ENCODE measurements at places on chromosomes 16 and 17.

DNA sequence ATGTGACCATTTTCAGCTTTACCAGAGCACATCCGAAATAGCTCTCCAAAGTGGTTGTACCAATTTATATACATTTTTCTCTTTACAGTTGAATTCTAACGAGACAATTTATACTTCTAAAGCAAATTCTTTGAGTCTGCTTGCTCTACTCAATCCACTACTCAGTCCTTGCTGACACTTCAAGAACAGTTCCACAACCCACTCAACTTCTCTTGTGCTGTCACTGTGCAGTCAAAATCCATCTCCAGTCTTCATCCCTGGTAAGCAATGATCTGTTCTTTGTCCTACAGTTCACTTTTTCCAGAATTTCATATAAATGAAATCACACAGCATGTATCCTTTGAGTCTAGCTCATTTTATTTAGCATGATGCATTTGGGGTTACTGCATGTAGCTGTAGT lies 30.6 kb downstream of the NETO2 start:
- no peak for DNase-seq

DNA sequence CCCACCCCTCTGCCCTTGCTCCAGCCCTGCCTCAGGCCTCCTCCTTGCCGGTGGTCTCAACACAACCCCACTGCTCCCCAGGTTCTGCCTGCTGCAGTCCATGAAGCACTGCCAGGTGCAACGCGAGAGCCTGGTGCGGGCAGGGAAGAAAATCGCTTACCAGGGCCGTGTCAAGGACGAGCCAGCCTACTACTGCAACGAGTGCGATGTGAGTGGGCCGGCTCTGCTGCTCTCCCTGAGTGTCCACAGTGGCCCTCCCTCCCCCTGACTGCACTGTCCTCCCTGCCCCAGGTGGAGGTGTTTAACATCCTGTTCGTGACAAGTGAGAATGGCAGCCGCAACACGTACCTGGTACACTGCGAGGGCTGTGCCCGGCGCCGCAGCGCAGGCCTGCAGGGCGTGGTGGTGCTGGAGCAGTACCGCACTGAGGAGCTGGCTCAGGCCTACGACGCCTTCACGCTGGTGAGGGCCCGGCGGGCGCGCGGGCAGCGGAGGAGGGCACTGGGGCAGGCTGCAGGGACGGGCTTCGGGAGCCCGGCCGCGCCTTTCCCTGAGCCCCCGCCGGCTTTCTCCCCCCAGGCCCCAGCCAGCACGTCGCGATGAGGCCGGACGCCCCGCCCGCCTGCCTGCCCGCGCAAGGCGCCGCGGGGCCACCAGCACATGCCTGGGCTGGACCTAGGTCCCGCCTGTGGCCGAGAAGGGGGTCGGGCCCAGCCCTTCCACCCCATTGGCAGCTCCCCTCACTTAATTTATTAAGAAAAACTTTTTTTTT lies 1.8 kb upstream of the TMEM88 start:
- no peak for DNase-seq

DNA sequence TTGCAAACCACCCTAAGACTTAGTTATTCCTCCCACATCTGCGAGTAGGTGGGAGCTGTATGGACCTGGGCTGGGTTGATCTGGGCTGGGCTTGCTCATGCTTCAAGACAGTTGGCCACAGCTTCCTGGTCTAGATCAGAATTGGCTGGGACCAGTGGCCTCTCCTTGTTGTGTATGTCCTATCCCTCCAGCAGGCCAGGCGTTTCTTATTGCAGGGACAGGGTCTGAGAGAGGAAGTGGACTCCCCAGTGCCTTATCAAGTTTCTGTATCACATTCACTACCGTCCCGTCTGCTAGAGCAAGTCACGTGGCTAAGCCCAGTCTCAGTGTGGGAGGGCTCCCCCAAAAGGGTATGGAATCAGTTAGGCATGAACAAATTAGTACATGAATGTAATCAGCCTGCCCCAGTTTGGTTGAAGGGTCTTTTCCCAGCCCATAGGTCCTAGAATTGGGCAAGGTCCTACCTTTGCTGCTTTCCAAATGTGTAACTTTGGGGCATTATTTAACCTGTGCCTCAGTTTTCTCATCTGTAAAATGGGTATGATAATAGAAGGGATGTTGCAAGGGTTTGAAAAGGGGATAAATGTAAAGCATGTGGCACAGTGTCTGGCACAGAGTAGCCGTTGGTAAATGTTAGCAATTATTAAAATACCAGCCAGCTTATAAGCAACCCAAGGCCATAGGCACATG lies 36.0 kb downstream of the NKD1 start:
- DNase-seq = no peak

DNA sequence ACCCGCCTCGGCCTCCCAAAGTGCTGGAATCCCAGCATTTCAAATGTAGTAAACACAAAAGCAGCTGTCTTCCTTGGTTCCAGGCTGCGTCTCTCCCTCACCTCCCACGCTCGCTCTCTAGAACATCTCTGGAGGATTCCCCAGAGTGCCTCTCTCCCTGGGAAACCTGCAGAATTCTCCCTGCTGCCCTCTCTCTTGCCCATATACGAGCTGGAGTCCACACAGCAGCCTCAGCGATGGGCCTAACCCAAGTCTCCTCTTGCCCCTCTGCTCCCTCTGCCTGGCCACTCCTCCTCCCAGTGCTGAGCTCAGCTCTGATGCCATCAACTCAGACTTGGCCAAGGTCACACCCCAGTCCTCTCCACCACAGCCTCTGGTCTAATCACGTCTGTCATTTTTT lies 10.6 kb downstream of the GPRC5B start:
- no peak for DNase-seq

- no peak for DNase-seq
Measured at GRCh38 chr17:42025936-42026335, 6.0 kb downstream of the NKIRAS2 start.

DNA sequence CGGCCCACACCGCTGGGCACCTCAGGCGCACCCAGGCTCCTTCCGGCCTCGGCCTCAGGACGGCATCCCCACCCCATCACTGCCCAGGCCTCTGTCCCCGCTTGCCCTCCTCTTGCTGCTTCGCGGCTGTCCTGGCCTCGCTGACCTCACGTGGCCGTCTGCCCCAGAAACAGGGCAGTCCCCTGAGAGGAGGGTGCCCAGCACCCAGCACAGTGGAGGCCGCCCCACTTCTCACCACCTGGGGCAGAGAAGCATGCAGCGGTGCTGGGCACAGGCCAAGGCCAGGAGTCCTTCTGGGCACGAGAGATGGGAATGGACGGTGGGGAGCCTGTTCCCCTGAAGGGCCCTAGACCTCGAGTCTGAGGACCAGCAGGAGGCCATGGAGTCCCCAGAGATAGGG lies 8.9 kb downstream of the HAGH start:
- no peak for DNase-seq

Data from iPS DF 6.9 (cell line).